AG08396 (cell line): ENCODE measurements at places on chromosomes 7 and 10.
A peak's percentile ranks its signal among the peaks of the same experiment; 100 is the strongest.

DNA sequence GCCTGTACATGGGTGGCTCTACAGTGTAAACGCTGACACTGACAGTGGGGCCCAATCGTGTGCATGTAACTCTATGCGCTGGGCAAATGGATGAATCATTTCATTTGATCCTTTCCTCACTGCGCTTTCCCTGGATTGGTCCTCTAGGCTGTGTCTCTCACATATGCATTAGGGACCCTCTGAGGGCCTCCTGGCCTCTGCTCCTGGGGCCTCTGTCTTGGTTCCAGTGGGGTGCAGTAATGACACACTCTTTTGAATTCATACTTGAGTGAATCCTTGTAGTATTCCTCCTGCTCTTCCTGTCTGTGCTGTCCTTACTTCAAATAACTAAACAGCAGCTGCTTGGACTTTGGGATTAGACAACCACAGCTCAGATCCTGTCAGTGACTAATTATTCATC, 176.5 kb upstream of the ADO start:
- no peak for DNase-seq

DNA sequence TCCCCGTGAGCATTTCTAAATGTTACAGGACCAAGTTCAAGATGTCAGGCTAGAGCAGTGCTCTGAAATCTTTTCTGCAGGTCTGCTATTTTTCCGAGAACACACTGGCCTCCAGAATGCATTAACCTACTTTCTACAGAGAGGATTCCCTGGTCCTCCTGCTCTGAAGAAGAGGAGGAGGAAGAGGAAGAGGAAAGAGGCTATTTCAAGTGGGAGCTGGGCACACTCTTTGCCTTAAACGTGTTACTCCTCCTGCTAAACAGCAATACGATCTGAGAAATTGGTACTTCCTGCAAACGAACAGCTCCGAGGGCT, 157.4 kb downstream of the FRMD4A start:
- DNase-seq, result no peak

DNA sequence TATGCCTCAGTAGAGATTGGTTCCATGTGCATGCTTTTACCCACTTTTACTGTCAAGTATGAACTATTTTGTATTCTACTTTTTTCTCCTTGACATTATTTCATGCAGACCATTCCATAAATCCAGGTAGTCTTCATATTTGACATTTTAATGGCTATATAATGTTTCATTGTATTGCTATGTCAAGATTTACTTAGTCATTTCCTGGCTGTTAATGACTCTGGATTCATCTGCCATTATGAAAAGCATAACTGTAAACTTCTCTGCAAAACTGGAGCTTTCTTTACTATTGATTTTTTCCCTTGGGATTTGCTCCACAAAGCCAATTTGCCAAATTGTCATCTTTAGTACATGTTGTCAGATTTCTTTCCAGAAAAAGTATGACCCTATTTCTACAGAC, 6.8 kb upstream of the MSRB2 start:
- no peak for DNase-seq

- no peak for DNase-seq
These were observed 276.2 kb upstream of the LRRTM3 start for GRCh38 chr10:66649626-66650025.

- DNase-seq, result no peak
These were observed 14.1 kb upstream of the ZC3HAV1L start for GRCh38 chr7:139049936-139050335.

DNA sequence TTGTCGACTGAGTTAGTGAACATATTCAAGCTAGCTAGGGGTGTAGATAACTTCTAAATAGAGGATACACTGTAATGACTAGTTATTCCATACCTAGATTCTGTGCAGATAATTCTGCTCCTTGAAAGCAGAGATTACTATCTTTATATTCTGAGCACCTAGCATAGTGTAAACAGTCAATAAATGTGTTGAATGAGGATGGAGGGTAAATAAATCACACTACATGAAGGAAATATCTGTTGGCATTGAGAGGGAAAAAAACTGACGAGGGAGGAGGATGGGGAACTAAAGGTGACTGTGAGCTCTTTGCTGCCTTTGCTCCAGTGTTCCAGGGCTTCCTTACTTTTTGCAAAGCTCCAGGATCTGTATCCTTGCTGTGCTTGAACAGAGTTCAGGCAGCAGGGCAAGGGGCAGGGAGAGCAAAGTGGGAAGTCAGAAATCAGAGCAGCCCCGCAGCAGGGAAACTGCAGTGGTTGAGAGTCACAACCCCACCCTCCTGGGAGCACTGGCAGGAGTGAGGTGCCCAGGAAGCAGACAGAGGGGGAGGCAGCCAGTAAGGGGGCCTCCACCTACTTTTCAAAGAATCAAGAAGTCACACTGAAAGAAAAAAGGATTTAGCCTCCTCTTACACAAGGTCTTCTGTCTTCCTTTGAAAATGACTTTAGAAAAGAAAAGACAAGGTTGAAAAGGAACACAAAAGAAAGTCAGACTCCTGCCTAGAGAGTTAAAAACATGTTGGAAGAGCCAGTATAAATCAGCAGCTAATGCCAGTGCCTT, 71.8 kb upstream of the LRRN3 start:
- DNase-seq, result no peak

GRCh38 chr7:95511716-95512260, 26.0 kb downstream of the ASB4 start:
- peak; percentile 56 for DNase-seq

DNA sequence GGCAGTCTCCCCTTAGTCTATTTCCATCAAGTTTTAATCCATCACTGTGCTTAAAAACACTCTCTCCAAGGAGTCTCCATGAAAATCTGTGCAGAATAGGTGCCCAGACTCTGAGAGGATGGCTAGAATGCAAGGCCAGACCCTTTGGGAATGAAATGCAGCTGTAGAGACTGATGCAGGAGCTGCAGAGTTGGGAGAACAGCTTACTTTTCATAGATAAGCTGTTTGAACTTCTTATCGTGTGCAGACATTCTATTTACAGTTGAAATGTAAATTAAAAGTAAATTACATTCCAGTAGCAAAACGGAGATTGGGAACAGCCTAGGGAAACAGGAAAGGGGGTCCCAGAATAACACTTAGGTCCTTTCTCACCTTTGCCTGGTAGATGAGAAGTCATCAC, 14.9 kb downstream of the ZNF22 start:
- no peak for DNase-seq

DNA sequence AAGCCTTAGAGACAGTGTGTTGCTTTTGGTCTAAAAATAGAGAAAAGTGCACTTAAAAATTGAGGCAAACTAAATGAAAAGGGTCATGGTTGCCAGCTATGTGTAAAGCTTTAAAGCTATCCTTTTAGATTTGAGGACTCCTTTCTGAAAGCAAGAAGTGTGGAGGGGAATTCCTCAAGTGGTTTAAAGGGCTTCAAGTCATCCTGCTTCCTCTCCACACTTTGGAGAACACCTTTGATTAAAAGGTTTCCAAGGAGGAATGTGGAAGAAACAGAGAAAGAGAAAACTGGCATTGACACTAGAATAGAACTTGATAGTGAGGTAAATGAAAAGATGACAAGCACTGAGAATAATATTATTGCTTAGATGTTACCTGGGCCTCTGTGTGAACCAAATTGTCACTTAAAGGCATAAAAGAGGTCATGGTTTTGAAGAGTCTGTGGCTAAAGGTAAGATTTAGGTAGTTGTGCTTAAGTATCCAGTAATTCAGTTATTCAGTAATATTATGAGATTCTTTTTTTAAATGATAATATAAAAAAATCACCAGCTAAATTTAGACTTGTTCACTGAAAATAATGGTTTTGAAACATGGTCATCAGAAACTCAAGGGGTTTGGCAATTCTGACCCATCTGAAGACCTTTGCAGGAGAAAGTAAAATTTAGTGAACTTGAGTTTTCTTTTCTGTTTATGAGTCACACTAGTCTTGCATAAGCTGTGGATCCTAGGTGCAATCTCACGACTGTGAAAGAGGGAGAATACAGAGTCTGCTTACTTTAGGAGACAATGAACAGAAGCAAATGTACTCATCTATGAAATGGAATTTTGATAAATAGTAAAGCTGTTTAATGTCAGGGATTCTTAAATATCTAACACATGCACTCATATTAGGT, 466.0 kb downstream of the KIF20B start:
- no peak for DNase-seq

GRCh38 chr7:99422186-99422585, 13.4 kb downstream of the BUD31 start:
- DNase-seq, result no peak

- DNase-seq, result peak; percentile 43
These were observed 17.5 kb downstream of the ZNF862 start for GRCh38 chr7:149855361-149856305.

DNA sequence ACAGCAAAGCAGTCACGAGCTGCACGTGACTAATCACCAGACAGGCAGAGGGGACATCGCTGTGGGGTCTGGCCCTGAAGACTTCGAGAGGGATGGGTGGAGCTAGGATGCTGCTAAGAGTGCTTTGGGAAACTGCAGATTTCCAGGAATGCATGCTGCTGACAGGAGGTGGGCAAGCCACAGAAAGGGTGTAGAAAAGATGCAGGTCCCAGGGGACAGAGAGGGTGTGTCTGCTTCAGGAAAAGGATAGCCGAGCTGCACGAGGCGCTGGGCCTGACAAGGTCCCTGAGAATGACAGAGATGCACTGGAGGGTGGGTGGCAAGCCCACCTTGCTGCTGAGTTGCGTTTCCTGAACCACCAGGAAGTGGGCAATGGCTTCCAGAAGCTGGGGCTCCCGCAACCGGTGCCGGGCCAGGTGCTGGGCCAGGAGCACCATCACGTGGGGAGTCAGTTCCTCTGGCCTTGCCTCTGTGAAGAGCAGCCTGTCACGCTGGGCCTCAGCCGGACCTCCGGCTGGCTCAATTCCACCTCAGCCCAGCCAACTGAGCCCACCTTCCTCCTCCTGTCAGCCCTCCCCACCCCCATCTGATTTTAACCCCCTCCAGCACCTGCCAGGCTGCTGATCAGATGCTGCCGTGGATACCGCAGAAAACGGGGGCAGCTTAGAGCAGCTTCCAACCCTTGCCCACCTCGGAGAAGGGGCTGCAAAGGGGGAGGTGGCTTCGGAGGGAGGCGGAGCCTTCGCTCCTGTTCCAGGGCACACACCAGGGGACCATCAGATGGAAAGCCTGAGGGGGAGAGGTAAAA, 2.2 kb downstream of the FASTK start:
- DNase-seq, result no peak

- DNase-seq, result no peak
These were observed 10.1 kb upstream of the TMEM26 start for GRCh38 chr10:61463035-61463909.

DNA sequence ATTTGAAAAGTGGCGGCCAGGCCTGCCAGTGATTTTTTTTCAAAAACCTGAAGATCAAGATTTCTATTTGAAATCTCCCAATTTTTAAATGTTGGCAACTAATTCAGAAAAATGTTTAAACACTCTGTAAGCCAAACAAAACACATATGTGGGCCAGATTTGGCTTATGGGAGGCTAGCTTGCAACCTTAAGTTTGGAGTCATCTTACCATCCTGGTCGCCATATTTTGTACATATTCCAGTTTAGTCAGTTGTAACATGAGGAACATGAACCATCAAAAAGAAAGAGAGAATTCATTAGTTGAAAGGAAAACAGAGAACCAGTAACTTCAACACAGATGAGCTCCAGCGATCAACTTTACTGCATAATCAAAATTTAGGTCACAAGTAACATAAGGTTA, 115.4 kb downstream of the TMEM26 start:
- DNase-seq, result no peak
